Upper lobe of right lung (tissue), 1 donor: ENCODE measurements at places on chromosomes 11 and 22.
A peak's percentile ranks its signal among the peaks of the same experiment; 100 is the strongest.

DNA sequence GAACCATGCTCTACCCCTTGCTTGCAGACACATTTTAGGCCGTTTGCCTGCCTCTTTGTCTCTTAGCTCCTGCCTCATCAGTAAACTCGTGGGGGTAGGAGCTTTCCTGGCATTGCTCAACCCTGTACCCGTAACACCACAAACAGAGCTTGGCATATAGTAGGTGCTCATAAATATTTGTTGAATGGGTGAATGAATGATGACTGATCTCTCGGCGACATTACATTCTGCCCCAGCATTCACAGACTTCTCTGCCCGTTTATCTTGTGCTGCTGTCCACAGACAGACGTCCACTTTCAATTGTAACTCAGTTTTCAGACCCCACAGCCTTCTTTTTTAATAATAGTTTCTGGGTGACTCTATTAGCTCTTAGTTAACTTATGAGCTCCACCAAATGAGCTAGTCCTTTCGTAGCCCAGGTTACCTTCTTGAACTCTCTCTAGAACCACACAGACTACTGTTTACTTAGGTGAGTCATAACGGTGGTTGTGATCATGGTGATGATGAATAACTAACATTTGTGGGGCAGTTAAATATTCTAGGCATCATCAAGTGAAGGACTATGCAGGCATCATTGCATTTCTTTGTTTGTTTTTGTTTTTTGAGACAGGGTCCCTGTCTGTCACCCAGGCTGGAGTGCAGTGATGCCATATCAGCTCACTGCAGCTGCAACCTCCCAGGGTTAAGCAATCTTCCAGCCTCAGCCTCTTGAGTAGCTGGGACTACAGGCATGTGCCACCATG lies 188.4 kb downstream of the ADAMTS15 start:
- H3K4me1 ChIP-seq: peaks cover 16% of the 10 kb centered on the region
- H3K27me3 ChIP-seq: no peaks in the 10 kb centered on the region
- no peak for DNase-seq
- no peaks in the 10 kb centered on the region for H3K36me3 ChIP-seq

- no peak overlapping the region for H3K27ac ChIP-seq
- H3K4me1 ChIP-seq: peaks cover 7% of the 10 kb centered on the region
- H3K36me3 ChIP-seq: no peaks in the 10 kb centered on the region
- no peaks in the 10 kb centered on the region for H3K27me3 ChIP-seq
- no peak for DNase-seq
Measured at GRCh38 chr22:40519284-40519947, 117.1 kb downstream of the MRTFA start.

GRCh38 chr11:29166306-29166705 lies 850.5 kb downstream of the KCNA4 start:
- H3K27ac ChIP-seq: no peak overlapping the region
- no peak for DNase-seq
- H3K4me1 ChIP-seq: no peaks in the 10 kb centered on the region
- H3K4me3 ChIP-seq: no peak overlapping the region
- H3K27me3 ChIP-seq: no peaks in the 10 kb centered on the region

DNA sequence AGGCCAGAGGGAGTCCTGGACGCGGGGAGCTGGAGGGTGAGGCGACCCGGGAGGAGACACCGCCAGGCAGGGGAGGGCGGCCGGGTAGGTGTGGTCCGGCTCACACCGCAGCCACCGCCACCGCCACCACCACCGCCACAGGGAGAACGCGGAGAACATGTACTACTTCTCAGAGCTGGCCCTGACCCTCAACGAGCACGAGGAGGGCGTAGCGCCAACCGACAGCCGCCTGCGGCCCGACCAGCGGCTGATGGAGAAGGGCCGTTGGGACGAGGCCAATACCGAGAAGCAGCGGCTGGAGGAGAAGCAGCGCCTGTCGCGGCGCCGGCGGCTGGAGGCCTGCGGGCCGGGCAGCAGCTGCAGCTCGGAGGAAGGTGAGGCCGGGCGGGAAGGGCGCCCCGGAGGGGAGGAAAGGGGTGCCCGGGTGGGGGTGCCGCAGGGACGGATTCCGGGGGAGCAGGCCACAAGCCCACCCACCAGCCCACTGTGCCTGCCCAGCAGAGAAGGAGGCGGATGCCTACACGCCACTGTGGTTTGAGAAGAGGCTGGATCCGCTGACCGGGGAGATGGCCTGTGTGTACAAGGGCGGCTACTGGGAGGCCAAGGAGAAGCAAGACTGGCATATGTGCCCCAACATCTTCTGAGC lies 62.8 kb downstream of the MORC2 start:
- DNase-seq: peak; percentile 50
- H3K36me3 ChIP-seq: no peaks in the 10 kb centered on the region
- no peaks in the 10 kb centered on the region for H3K27me3 ChIP-seq
- H3K4me1 ChIP-seq: no peaks in the 10 kb centered on the region
- H3K4me3 ChIP-seq: no peak overlapping the region

GRCh38 chr11:121870206-121871045 lies 245.6 kb downstream of the BLID start:
- no peak overlapping the region for H3K27ac ChIP-seq
- no peak for DNase-seq
- no peaks in the 10 kb centered on the region for H3K4me1 ChIP-seq
- no peak overlapping the region for H3K4me3 ChIP-seq

DNA sequence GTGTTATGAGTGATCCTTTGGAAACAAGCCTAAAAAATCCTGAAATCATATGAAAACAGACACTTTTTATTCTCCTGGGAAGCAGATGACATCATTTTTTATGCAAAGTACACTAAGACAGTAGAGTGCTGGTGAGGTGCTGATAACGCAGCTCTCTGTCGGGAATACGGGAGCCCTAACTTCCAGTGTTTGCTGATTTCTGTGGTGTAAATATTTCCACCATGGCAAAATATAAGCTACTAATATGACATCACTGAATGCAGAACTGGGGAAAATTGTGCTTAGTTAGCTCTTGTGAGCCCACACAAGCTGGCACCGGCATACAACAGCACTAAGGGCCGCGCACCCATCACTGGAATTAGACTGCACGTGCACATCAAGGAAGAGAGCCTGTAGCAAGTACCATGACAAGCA lies 82.6 kb downstream of the FAM76B start:
- no peak for DNase-seq
- H3K27me3 ChIP-seq: no peaks in the 10 kb centered on the region
- H3K4me1 ChIP-seq: peaks cover 32% of the 10 kb centered on the region
- H3K27ac ChIP-seq: no peak overlapping the region
- H3K36me3 ChIP-seq: no peaks in the 10 kb centered on the region

DNA sequence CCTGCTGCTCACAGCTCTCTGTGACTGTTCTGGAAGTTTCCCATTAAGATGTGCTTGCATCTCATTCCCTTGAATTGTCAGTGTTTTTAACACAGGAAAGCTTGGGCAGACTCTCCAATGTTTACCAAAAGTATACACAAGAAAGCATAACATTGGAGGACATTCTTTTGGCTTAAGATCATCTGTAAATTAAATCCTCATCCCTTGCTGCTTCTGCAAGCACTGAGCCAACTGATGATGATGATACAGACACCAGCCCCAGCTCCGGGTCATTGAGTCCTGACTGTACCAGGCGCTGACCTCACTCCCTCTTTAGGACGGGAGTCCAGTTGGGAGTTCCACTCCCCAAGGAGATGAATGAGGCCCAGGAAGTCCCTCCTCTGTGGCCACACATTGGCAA lies 23.8 kb downstream of the CD82 start:
- H3K4me3 ChIP-seq: no peak overlapping the region
- H3K4me1 ChIP-seq: peaks cover 27% of the 10 kb centered on the region
- no peaks in the 10 kb centered on the region for H3K27me3 ChIP-seq
- peaks cover 18% of the 10 kb centered on the region for H3K36me3 ChIP-seq

DNA sequence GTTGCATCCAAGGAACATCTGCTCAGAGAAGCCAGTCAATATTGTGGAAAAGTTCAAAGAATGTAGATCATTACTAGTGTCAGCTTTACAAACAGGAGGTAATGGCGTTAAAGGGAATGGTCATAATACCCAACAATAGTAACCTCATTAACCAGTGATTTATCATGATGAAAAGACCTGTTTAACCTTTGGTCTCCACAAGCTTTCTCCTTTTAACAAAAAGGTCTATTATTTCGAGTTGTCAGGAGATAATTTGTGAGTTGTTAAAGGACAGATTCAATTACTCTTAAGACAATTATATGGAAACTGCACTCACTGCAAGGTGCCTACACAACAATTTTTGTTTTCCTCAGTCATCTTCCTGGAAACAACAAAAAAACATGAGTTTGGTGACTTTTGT lies 73.8 kb upstream of the HTATIP2 start:
- no peaks in the 10 kb centered on the region for H3K36me3 ChIP-seq
- H3K27me3 ChIP-seq: peaks cover 10% of the 10 kb centered on the region
- no peak overlapping the region for H3K27ac ChIP-seq
- no peak overlapping the region for H3K4me3 ChIP-seq
